Gastrocnemius medialis (tissue), 4 donors: ENCODE measurements at places on chromosomes 4 and X. TPM values are rescaled to one million over a fixed set of nuclear protein-coding genes. Genes with fewer than 3 reads are reported as not detected.
A peak's percentile ranks its signal among the peaks of the same experiment; 100 is the strongest.

The CXorf49B gene
- total RNA-seq: not detected

DNA sequence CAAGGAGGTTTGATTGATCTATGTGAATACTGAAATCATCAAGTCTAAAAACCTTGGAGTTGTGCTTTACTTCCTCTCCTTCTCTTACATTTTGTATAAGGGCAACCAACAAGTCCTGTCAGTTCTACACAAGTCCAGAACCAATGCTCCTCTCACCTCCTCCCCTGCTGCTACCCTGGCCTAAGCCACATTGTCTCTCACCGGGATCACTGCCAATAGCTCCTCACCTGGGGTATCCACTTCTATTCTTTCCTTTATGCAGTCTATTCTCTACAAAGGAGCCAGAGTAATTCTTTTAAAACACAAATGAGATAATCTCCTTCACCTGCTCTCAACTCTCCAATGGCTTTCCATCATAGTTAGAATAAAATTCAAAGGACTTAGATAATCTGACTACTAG, 13.3 kb upstream of the ARHGEF6 start:
- no peak for DNase-seq

GRCh38 chr4:141402712-141403111, 182.0 kb downstream of the ZNF330 start:
- DNase-seq: no peak

DNA sequence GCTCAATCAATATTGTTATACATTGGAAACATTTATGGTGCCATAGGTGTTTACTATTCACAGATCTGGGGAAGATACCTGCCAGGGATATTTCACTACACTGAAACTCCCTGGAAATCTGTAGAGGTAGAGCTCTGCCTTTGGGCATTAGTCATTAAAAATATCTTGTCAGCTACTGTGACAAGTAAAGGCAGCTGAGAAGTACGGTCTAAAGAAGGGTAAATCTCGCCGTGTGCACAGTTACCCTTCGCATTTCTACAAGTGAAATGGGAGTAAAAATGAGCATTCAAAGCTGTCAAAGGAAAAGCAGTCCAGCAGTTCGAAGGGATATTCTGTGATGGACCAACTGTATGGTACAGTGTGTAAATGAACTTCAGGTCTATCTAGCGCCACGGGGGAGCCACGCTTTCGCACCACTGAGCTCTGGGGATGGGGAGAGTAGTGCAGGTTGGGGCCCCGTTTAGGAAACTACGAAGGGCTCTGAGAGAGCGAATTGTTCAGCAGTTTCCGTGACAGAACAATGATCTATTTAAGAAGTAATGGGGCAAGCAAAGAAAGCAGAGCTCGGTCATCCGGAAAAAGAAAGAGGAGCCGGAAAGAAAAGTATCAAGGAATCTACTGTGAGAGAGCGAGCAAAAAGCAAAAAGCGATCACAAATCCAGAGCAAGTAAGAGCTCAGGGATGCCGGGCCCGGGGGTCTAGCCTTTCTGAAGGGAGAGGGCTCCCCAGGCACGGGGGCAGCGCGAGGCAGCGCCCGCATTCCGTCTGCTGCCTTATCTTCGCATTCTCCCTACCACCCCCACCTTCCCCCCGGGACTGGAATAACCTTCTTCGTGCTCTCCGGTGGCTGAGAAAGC, 646 bp downstream of the TIGD4 start:
- DNase-seq: peak; percentile 2

DNA sequence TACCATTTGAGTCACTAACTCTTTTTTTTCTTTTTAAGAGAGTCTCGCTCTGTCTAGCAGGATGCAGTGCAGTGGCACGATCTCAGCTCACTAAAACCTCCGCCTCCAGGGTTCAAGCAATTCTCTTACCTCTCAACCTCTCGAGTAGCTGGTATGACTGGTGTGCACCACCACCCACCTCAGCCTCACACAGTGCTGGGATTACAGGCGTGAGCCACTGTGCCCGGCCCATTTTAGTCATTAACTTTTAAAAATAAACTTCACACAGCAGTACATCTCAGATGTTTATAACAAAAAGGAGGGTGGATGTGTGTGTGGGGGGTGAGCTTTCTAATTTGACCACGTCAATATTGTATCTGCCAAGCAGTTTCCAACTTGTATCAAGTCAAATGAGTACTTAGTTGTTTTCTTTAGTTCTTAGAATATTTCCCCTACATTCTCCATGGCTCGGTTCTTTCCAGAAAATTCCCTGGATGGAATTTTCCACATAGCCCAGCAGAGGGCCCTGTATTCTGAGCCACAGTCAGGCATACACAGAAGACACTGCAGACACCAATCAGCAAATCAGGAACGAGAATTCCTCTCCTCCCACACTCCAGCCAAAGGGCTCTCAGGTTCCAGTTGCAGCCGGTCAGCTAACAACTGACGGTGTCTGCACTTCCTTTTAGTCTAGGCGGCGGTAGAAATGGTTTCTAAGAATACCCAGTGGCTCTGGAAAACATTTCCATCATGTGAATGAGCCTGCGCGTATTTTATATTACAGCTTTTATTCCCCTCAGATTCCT, 20.1 kb upstream of the ARAF start:
- peak; percentile 87 for DNase-seq

The CYLC1 gene
- not detected for total RNA-seq

GRCh38 chr4:40656201-40656863, 26.7 kb upstream of the RBM47 start:
- DNase-seq: no peak

The SUPT20HL1 gene
- total RNA-seq: not detected

The PIM2 gene
- total RNA-seq: 3.5 TPM

- no peak for DNase-seq
These were observed 34.3 kb downstream of the ATP10D start for GRCh38 chr4:47519239-47519883.

- no peak for DNase-seq
These were observed 76.7 kb downstream of the MAOB start for GRCh38 chrX:43805579-43805978.

DNA sequence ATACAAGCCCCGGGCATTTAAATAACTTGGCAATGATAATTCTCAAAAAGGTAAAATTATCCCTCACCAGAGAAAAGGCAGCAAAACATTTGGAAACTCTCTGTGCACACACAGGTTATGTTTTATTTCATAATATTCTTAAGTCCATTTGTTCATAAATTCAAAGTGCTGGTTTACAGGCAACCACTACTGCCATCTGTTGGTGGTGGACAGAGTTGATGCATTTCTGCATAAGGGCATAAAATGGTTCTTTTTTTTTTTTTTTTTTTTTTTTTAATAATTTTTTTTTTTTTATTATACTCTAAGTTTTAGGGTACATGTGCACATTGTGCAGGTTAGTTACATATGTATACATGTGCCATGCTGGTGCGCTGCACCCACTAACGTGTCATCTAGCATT, 31.5 kb upstream of the IL21 start:
- no peak for DNase-seq

DNA sequence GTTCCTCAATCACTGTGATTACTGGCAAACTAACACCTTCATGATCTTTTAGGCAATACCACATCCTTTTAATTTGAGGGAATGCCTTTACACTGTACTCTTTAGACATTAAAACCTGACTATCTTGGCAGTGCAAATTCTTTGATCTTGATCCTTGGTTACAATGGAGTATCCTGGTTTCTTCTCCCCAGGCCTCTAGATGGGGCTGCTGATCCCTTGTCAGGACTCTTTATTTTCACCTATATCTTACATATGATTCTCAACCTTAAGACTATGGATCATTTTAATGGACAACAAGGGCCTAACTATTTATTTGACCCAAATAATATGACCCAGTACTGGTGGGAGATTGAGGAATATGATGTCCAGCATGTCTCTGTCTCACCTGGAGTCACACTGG, 1005.5 kb upstream of the INTU start:
- DNase-seq: no peak

GRCh38 chrX:81261576-81261975, 59.7 kb downstream of the SH3BGRL start:
- no peak for DNase-seq

DNA sequence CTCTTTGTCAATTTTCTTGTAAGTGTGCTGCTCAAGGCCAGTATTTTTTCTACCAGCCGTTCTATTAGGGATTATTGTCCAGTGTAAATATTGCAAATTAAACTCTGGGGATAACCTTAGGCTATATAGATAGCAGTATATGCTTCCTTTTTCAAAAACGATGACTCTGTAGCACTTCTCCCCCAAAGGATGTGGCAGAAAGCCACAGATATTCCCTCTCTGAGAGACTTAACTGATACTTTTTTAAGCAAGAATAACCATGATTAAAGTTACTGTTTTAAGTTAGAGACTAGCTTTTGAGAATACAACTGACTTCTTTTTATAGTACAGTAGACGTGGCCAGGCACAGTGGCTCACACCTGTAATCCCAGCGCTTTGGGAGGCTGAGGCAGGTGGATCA, 130.0 kb downstream of the FHIP1A start:
- no peak for DNase-seq

The LIN54 gene
- total RNA-seq: 25.0 TPM
